Aorta (tissue), 5 donors: ENCODE measurements at places on chromosomes 3 and 15.
A peak's percentile ranks its signal among the peaks of the same experiment; 100 is the strongest.

GRCh38 chr15:74955796-74956647, 550 bp downstream of the RPP25 start:
- H3K36me3 ChIP-seq: no peaks in the 10 kb centered on the region
- H3K27ac ChIP-seq: no peak overlapping the region
- DNase-seq: peak; percentile 92
- H3K4me3 ChIP-seq: peak overlapping the region; percentile 36
- no peaks in the 10 kb centered on the region for H3K27me3 ChIP-seq

DNA sequence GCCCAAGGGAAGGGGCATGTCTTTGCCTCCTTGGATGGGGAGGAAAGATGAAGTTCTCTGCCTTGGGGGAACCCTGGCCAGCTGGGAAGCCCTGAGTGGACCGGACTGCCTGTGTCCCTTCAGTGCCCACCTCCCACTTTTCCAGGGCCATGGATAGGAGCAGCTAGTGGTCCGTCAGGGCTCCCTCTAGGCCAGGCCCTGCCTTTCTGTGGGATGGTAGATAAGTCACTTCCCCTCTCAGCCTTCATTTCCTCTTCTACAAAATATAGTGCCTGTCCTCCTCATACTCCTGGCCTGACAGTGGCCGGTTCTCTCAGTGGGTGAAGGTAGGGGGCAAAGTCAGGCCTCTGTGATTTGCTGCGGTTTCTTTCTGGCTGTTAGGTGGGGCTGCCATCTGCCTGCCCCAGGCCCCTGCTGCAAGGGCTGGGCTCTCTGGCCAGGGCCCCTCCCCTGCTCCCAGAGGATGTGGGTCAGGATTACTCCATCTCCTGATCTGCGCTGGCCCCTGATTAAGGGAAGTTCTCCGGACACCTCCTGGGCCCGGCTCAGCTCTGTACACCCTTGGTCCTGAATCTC, 1.4 kb downstream of the PLEKHO2 start:
- H3K4me3 ChIP-seq: no peak overlapping the region
- no peaks in the 10 kb centered on the region for H3K4me1 ChIP-seq
- peak; percentile 84 for DNase-seq

GRCh38 chr3:22122567-22122966, 371.6 kb upstream of the ZNF385D start:
- no peaks in the 10 kb centered on the region for H3K36me3 ChIP-seq
- no peak overlapping the region for H3K4me3 ChIP-seq
- no peak overlapping the region for H3K27ac ChIP-seq
- no peak for DNase-seq
- no peaks in the 10 kb centered on the region for H3K27me3 ChIP-seq
- no peaks in the 10 kb centered on the region for H3K4me1 ChIP-seq

DNA sequence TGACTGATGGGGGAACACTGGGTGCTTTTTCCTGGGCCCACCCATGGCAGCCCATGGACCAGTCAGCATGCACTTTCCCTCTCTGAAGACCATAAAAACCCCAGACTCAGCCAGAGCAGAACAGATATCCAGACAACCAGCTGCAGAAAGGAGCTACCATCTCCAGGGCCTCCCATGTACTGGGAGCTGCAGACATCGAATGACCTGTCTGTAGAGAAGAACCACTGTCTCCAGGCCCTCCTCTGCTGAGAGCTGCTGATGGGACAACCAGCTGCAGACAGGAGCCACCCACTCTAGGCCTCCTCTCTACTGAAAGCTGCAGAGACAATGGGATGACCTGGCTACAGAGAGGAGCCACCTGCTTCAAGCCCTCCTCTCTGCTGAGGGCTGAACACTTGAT, 66.6 kb downstream of the PROS1 start:
- no peaks in the 10 kb centered on the region for H3K27me3 ChIP-seq
- no peak overlapping the region for H3K27ac ChIP-seq
- H3K4me3 ChIP-seq: no peak overlapping the region

GRCh38 chr3:126305427-126305826, 51.8 kb downstream of the KLF15 start:
- H3K27me3 ChIP-seq: no peaks in the 10 kb centered on the region
- no peak overlapping the region for H3K27ac ChIP-seq
- no peaks in the 10 kb centered on the region for H3K36me3 ChIP-seq
- DNase-seq: no peak
- no peaks in the 10 kb centered on the region for H3K4me1 ChIP-seq
- no peak overlapping the region for H3K4me3 ChIP-seq

DNA sequence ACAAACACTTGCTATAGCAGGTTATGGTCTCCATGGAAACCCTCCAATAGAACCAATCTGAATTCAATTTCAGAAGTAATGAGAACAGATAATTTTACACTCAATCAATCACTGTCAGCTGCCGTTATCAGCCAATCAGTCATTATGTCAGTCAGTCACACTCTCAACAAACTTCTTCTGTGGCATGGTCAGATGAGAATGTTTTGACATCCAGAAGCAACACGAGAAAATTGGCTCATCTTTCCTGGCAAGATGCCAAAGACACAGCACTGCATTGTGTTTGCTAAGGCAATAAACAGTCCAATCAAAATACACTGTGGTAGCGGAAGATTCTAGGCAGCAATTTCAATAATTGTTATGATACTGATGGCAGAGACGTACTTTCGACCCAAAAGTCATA, 190.7 kb downstream of the RORA start:
- DNase-seq: no peak
- no peaks in the 10 kb centered on the region for H3K36me3 ChIP-seq
- peaks cover 9% of the 10 kb centered on the region for H3K4me1 ChIP-seq

- no peak overlapping the region for H3K4me3 ChIP-seq
- no peaks in the 10 kb centered on the region for H3K36me3 ChIP-seq
- H3K27ac ChIP-seq: no peak overlapping the region
- DNase-seq: no peak
- no peaks in the 10 kb centered on the region for H3K4me1 ChIP-seq
These were observed 134.3 kb upstream of the ABHD17C start for GRCh38 chr15:80560601-80561400.

DNA sequence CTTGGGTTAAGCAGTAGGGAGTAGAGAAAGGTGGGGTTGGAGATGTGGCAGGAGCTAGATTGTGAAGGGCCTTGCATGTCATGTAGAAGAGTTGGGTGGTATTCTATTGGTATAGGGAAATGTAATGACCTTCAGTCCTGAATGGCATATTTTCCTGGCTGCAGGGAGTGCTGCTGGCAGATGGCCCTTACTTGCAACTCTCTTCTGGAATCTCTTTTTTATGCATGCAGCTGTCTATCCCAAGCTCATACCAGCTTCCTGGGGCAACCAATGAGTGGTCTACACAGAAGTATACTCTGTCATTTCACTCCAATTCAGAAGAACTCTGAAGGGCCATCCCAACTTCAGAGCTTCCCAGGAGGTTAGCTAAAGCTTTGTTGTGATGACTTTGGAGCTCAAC, 144.7 kb upstream of the ANKRD28 start:
- no peaks in the 10 kb centered on the region for H3K36me3 ChIP-seq
- DNase-seq: no peak
- H3K27ac ChIP-seq: no peak overlapping the region
- H3K27me3 ChIP-seq: no peaks in the 10 kb centered on the region
- no peak overlapping the region for H3K4me3 ChIP-seq
- H3K4me1 ChIP-seq: no peaks in the 10 kb centered on the region

DNA sequence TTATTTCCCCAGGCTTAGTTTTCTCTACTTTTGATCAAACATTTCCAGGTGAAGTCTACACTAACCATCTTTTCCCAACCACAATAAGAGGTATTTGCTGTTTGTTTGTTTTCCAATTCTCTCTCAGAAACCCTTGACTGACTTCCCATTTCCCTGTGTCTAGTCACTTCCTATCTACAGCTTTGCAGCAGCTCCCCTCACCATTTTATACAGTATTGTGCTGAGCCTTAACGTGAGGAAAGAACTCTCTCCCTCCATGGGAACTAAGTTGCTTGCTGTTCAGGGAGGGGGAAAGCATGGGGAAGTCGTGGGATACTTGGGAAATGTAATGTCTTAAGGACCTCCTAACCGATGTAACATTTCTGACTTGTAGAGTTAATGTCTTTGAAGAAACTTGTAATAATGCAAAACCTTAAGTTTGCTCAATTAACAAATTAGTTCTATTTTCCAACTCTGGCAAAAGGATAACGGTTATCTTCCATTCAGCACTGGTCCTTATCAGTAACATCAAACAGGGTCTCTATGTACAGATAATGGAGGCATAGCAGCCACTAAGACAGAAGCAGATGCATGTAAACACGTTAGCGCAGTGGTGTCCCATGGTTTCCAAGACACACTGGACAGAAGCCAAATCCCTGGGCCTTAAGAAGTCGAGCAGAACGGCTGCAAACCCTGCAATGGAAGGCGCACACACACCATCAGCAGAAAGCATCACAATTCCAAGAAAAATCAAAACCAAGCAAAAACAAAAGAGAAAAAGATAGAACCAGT, 39.7 kb downstream of the NPTN start:
- H3K4me3 ChIP-seq: no peak overlapping the region
- no peaks in the 10 kb centered on the region for H3K27me3 ChIP-seq
- no peak overlapping the region for H3K27ac ChIP-seq
- H3K4me1 ChIP-seq: peaks cover 10% of the 10 kb centered on the region

- no peaks in the 10 kb centered on the region for H3K36me3 ChIP-seq
- no peaks in the 10 kb centered on the region for H3K27me3 ChIP-seq
- DNase-seq: peak; percentile 75
- H3K4me1 ChIP-seq: peaks cover 10% of the 10 kb centered on the region
These were observed 7.3 kb downstream of the CSRNP1 start for GRCh38 chr3:39146083-39146501.

DNA sequence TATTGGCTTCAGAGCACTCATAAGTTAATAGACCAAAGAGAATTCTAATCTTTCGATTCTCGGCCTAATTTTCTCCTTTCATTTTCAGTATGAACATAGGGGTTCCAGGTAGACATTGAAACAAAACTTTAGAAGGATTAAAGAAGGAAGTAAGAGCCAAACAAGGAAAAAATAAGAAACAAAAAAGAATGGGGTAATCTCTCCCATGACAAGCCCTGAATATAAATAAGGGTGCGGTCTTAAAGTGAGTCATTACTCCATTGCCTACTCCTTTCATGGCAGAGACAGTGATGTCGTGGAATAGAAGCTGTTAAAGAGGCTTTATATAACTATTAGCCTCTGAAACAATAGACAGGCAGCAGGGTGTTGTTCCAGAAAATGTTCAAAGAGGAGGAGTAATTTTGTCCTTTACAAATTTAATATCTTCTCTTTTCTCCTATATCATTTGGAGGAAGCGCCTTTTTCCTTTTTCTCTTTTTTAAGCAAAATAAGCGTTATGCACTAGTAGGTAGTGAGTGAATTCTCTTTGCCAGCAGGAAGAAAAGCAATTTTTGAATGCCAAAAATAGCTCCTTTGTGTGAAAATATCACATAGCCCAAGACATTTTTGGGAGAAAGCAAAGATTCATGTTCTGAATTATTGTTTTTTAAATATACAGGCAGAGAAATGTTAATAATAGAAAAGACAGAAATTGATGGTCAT, 607.9 kb upstream of the KCNMB2 start:
- peaks cover 13% of the 10 kb centered on the region for H3K4me1 ChIP-seq
- no peaks in the 10 kb centered on the region for H3K27me3 ChIP-seq
- no peak overlapping the region for H3K27ac ChIP-seq
- DNase-seq: no peak
- no peak overlapping the region for H3K4me3 ChIP-seq

DNA sequence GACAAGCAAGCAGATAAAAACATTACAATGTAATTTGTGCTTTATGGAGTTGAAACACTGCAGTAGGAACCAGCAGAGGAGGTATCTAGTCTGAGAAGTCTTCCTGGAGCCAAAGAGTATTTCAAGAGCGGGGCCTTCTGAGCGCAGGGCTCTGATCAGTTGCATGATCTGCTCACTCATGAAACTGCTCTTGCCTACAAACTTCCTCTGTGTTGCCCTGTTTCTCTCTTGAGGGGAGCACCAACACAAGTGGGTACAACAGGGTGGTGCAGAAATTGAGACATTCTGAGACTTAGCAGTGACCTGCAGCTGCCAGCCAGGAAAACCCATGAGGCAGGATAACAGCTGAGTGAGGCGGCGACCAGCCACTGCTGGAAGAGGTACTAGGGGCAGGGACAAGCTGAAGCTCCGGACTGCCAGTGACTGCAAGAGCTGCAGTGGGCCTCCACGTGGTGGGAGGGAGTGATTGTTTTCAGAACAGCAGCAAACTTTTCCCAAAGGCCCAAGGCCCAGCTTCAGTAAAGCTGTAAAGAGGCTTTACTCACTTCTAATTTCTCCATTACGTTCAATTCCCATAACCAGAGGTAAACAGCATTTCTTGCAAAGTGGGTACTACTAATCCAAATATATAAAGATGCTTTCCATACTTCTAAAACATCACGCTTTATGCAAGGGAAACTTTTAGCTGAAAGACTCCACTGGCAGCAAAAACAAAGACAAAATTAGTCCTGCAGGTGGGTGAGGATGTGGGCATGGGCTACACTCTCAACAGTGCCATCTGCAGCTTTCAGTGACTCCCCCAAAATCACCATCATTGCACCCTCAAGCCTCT, 69.0 kb upstream of the LPP start:
- no peaks in the 10 kb centered on the region for H3K36me3 ChIP-seq
- H3K27me3 ChIP-seq: no peaks in the 10 kb centered on the region
- no peak overlapping the region for H3K4me3 ChIP-seq

DNA sequence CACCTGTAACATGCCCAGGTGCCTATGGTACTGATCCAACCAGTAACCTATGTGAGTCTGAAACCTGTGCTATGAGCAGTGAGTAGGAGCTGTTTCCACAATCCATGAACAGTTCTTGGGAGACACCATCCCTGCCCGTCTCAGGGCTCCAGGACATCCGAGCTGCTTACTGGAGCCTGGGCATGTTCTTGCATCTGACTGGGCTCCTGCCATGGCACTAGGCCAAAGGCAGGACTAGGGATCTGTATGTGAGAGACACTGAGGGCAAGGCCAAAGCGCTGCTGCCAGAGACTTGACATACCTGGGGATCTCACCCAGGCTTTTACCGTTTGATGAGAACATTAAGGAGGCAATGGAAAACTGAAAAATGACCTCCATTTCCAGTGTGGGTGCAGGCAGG, 59.8 kb downstream of the WDR76 start:
- no peaks in the 10 kb centered on the region for H3K36me3 ChIP-seq

DNA sequence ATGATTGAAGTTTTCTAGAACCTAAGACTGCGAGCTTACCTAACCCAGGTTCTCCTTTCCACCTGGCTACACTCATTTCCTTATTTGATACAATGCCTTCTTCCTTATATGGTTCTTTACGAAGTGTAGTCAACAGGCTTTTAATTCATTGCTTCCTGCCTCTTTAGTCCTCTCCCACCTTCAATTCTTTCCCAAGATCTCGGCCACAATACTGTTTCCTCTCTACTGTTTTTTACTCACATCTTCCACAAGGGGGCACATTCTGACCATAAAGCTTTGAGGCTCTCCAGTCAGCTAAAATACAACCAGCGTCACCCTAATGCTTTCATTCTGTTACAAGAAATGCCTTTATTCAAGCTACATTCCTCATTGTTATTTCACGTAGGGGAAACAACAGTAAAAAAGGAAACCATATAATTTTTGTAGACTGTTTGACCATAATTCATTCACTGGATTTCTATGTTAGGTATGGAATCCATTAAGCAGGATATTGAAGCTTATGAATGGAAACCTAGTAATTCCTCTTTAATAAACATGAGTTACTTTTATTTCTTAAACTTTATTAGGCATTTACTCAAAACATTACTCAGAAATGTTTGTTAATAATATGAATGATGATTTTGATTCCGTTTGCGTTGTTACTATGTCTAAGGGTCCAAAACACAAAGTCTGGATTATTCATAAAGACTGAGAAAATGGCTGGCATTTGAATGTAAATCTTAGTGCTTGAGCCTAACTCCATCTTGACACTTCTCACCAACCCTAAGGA, 29.5 kb upstream of the VEPH1 start:
- no peaks in the 10 kb centered on the region for H3K36me3 ChIP-seq
- no peaks in the 10 kb centered on the region for H3K27me3 ChIP-seq
- H3K4me1 ChIP-seq: no peaks in the 10 kb centered on the region

- no peak for DNase-seq
- H3K36me3 ChIP-seq: no peaks in the 10 kb centered on the region
- H3K27me3 ChIP-seq: no peaks in the 10 kb centered on the region
- H3K4me1 ChIP-seq: peaks cover 3% of the 10 kb centered on the region
- H3K4me3 ChIP-seq: no peak overlapping the region
These were observed 242.8 kb downstream of the DTWD1 start for GRCh38 chr15:49863431-49864224.
